ENCODE measurements at places on chromosomes 1 and 21.

GRCh38 chr21:17540530-17540929, 27.7 kb downstream of the CXADR start:
- DNase-seq, result no peak

DNA sequence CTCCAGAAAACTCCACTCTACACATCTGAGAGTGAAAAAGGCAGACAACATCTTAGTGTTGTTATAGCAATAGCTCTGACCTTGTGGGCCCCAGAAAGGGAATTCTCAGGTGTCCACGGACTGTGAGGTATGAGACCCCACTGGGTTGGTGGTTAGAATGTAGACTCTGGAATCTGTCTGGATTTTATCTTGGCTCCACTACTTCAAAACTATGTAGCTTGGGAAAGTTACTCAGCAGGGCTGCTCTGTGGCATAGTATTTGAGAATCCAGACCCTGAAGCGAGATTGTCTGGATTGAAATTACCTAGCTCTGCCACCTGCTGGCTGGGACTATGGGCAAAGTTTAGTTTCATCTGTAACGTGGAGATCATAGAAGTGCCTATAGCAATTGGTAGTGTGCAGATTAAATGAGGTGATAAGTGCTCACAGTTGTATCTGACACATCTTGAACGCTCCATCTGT, 25.8 kb downstream of the PRDM2 start:
- DNase-seq, result no peak

- no peak for DNase-seq
These were observed 60.4 kb upstream of the ACOT11 start for GRCh38 chr1:54487571-54488050.

- no peak for DNase-seq
These were observed 27.7 kb downstream of the RPL5 start for GRCh38 chr1:92859400-92860039.

- no peak for DNase-seq
These were observed 52.6 kb downstream of the MT1HL1 start for GRCh38 chr1:236951672-236952071.

DNA sequence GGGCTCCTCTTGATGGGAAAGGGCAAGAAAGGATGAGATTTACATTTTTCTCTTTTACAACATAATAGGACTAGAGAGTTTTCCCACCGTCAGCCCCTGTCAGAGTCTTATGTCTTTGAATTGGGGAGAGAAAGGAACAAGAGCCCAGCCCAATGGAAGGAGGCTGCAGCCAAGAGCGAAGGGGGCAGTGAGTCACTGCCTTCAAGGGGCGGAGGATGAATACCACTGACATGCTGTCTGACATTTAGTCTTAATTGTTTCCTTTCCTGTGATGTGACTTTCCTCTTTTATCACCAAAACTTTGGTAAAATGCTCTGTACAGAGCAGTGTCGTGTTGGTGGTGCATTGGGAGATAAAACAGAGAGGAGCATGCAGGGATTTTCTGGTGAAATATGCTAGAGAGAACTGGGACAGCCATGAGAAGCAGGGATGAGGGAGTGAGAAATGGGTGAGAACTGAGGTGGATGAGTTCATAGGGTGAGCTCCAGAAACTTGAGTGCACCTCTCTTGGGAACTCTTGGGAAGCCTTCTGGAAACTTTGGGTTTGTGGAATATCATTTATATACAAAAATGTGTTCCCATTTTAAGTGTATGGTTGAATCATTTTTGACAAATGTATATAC, 179.9 kb upstream of the FGGY start:
- no peak for DNase-seq

DNA sequence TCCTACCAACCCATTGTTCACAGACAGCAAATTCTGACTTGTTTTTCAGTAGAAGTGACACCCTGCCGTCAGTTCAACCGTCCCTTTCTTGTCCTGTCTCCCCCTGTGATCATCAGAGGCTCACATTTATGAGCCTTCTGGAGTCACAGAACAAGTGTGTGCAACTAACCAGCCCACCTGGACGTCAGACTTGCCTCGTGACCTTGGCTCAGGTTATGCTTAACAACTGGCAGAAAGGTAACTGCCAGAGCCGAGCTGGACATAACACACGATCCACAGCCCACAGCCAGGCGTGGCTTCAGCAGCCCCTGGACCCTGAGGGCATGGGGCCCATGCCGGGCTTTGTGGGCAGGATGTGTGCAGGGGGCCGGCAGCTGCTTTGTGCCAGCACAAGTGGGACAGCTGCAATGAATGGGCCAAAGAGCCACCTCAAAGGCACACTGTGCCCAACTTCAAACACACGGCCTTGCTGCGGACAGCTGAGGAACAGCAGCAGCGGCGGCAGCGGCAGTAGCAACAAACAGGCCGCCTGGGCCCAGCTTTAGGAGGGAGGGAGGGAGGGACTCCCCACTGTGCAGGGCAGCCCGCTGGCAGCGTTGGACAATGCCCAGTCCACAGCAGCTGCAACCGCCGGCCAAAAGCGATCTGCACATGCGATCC, 103.9 kb downstream of the ZBTB18 start:
- no peak for DNase-seq

DNA sequence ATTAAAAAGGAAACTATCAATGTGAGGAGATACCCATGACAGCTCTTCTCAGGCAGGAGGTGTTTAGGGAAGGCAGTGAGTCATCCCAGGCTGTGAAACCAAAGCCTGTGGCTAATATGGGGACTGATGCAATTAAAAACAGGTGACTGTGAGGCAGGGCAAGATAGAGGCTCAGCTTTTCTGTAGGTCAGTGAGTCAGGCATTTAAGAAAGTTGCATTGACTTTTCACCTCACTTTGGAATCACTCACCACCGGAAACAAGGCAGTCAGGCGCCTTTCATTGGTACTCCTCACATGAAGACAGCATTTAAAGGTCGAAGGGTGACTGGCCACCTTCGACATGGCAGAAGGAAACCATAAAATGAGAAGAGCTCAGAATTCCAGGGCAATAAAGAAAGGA, 54.5 kb downstream of the PAPPA2 start:
- no peak for DNase-seq

DNA sequence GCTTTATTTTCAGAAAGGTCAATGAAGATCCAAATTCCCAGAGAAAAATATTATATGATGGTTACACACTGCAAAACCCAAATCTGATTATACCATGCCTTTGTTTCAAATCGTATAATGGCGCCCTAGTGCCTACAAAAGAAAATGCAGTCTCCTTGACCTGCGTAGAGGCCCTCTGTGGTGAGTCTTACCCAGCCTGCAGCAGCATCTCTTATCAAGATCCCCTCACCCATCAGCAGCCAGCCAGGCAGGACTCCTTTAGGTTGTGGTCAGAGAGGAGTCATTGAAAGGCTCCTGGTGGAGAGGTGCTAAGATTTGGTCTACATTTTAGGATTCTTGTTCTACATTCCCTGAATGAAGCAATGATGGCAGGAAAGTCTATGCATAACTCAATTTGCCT, 23.7 kb upstream of the DAB1 start:
- DNase-seq, result no peak

DNA sequence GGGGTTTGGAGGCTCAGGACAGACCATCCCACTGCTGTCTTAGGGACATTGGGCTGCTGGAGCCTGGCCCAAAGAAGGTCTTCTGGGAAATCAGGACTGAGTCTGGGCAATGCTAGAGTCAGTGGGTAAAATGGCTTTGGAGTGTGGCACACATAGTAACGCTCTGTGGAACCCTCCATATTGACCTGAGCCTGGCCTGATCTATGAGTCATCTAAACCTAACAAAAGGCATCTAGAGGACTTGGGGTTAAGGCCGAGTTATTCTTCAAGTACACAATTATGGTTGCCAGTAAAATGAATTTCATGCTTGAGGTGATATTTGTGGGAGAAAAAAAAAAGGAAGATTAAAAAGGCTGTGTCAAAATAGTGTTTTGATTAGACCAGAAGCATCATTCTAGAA, 77.7 kb downstream of the ST6GALNAC5 start:
- DNase-seq, result no peak

GRCh38 chr1:223425550-223425949, 32.3 kb downstream of the CCDC185 start:
- DNase-seq, result no peak

GRCh38 chr1:204219971-204220616, 6.3 kb upstream of the GOLT1A start:
- DNase-seq, result no peak

GRCh38 chr21:42654179-42654912, 925 bp downstream of the PDE9A start:
- DNase-seq, result no peak
